ENCODE measurements at places on chromosomes 2 and 18. TPM values are rescaled to one million over a fixed set of nuclear protein-coding genes. Genes with fewer than 3 reads are reported as not detected.

The DLX2 gene
- total RNA-seq = 2.2 TPM

- no peak for DNase-seq
- no peaks in the 10 kb centered on the region for H3K4me1 ChIP-seq
- H3K27me3 ChIP-seq = no peaks in the 10 kb centered on the region
Measured at GRCh38 chr2:213101692-213102460, 49.5 kb downstream of the IKZF2 start.

DNA sequence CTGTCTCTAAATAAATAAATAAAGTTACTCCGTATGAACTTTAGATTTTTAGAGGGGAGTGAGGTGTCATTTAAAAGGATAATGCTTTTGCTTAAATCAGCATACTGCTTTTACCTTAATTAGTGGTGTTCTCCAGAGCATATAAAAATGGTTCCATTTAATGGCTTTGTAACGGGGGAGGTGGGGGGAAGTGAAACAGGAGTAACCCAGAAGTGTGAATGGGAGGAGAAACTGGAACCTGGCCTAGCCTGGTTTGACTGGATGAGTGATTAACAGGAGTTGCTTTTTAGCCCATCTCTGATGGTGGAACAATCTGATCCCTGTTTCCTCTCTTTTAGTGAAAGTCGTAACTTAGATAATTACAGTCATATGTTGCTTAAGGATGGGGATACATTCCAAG is 1.6 kb downstream of the CNDP2 start:
- no peak for DNase-seq
- peaks cover 12% of the 10 kb centered on the region for H3K36me3 ChIP-seq
- H3K27ac ChIP-seq = no peak overlapping the region
- H3K4me3 ChIP-seq = no peak overlapping the region

- DNase-seq = peak; percentile 84
- H3K27ac ChIP-seq = peak overlapping the region; percentile 42
- H3K36me3 ChIP-seq = no peaks in the 10 kb centered on the region
- H3K4me1 ChIP-seq = peaks cover 24% of the 10 kb centered on the region
- H3K27me3 ChIP-seq = no peaks in the 10 kb centered on the region
Measured at GRCh38 chr2:221501210-221501882, 70.8 kb downstream of the EPHA4 start.

GRCh38 chr18:41577529-41577928 is 377.5 kb upstream of the PIK3C3 start:
- DNase-seq = no peak
- no peaks in the 10 kb centered on the region for H3K36me3 ChIP-seq
- no peaks in the 10 kb centered on the region for H3K27me3 ChIP-seq
- H3K4me3 ChIP-seq = no peak overlapping the region

- peaks cover 5% of the 10 kb centered on the region for H3K4me1 ChIP-seq
- H3K36me3 ChIP-seq = no peaks in the 10 kb centered on the region
- H3K27me3 ChIP-seq = no peaks in the 10 kb centered on the region
- no peak overlapping the region for H3K4me3 ChIP-seq
- no peak overlapping the region for H3K27ac ChIP-seq
Measured at GRCh38 chr18:9025091-9025838, 77.2 kb upstream of the NDUFV2 start.

The ESPNL gene
- total RNA-seq = 0.07 TPM

DNA sequence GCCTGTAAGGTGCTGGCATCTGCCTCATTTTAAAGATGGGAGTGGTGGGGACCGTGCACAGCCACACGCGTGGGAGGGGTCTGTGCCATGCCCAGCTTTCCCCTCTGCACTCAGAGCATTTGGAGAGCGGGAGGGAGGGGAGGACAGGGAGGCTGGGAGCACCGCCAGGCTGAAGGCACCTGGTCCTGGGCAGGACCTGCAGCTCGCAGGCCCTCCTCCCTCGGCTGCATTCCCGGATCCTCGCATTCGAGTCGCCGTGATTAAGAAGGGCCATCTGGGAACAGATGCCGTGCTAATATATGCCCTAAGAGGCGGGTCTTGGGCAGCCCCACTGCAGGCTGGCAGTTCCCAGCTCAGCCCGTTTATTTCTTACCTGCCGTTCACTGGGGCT is 84.0 kb downstream of the PTGR3 start:
- no peak overlapping the region for H3K4me3 ChIP-seq
- no peak for DNase-seq
- no peaks in the 10 kb centered on the region for H3K4me1 ChIP-seq
- H3K36me3 ChIP-seq = no peaks in the 10 kb centered on the region
- peaks cover 5% of the 10 kb centered on the region for H3K27me3 ChIP-seq

DNA sequence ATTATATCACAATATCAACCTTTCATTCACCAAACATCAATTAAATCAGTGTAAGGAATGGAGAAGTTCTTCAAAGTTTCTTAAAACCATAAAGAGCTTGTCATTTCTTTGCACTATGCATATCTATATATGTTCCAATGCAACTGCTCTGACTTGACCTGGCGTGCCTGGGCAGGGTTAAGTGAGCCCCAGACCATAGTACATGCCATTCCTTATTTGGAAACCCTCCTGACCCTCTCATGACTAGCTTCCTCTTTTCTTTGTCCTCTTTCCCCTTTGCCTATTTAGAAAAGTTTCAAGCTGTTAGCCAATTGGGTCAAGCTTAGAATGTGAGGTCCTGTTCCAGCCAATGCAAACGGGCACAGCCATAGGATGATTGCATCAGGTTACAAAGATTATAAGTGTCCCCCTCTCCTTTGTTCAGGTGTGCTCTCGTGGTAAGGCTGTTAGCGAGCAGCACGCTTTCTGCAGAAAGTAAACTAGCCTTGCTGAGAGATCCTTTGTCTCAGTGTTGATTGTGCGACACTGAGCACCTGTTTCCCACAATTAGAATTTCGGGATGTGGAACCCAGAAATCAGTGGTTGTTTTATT is 78.2 kb upstream of the UXS1 start:
- H3K36me3 ChIP-seq = no peaks in the 10 kb centered on the region
- H3K27me3 ChIP-seq = peaks cover 5% of the 10 kb centered on the region
- DNase-seq = no peak
- no peaks in the 10 kb centered on the region for H3K4me1 ChIP-seq
- H3K27ac ChIP-seq = no peak overlapping the region

GRCh38 chr2:196073521-196073920 is 4.9 kb upstream of the DNAH7 start:
- DNase-seq = no peak
- no peaks in the 10 kb centered on the region for H3K4me1 ChIP-seq
- H3K27ac ChIP-seq = no peak overlapping the region

The GAL3ST2 gene
- not detected for total RNA-seq
